ENCODE measurements at places on chromosomes 11 and 22.
A peak's percentile ranks its signal among the peaks of the same experiment; 100 is the strongest.

- peak; percentile 30 for DNase-seq
Observed at GRCh38 chr11:10742460-10743208, 8.4 kb upstream of the CTR9 start.

- no peak for DNase-seq
Observed at GRCh38 chr22:35316751-35317150, 17.1 kb downstream of the TOM1 start.

DNA sequence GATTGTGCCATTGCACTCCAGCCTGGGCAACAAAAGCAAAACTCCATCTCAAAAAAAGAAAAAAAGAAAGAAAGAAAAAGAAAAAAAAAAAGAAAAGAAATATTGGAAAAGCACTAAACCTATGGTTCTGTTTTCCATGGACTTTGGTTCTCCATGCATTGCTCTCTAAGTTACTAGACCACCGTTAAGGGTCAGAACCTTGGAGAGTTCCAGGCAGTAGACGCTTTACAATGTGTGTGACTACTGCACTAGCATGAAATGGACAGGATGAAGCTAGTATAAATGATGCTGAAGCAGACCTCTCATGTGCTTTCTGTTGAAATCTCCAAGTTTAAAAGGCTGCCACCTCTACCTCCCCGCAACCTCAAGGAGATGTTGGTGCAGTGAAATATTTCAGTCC, 63.5 kb downstream of the SIK2 start:
- no peak for DNase-seq

GRCh38 chr11:66072518-66072917, 2.4 kb downstream of the PACS1 start:
- DNase-seq = no peak

DNA sequence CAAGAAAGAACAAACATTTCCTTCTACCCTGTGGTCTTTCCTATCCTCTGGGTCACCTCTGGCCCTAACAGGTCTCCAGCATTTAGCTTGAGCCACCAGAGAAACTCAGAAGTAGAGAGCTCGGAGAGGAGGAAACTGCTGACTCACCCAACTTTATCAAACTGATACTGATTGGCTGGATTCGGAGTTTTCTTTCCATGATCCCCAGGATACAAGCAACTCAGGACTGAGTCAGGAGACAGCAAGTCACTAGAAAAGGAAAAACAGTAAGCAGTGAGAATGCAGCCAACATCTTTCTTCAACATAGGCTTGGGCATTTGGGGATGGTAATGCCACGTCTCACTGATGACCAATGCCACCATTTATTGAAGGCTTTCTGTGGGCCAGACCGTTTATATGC, 32.7 kb downstream of the THOC5 start:
- no peak for DNase-seq

DNA sequence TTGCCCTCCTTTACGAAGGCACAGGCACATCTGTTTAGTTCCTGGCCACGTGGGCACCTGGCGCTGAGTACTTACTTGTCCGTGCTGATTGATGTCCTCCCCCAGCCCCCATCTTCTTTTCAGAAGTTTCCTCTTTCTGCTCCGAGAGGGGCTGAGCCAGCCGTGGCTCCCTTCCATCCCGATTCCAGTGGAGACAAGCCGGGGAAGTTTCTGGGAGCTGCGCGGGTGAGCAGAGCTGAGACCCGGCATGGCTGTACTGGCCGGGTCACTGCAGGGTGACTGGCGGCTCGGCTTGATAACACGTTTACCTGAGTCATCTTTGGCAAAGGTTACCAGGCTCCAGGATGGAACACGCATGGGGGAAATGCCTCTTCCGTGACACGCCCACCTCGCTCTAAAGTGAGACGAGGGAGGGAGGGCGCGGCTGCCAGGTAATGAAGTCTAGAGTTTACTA, 45.4 kb upstream of the ATXN10 start:
- no peak for DNase-seq

- no peak for DNase-seq
Observed at GRCh38 chr22:29695129-29695926, 24.5 kb upstream of the CABP7 start.

Measured in NK-92 treated with Interleukin-12 subunit alpha and Interleukin-12 subunit beta, amount 100 ng/mL, for 24 hours (cell line).